Type B pancreatic cell (in vitro differentiated cells): ENCODE measurements at places on chromosomes 12 and 14.
A peak's percentile ranks its signal among the peaks of the same experiment; 100 is the strongest.

- peak overlapping the region; percentile 7 for H3K27ac ChIP-seq
- DNase-seq: no peak
- peak overlapping the region; percentile 82 for H3K4me3 ChIP-seq
- peaks cover 29% of the 10 kb centered on the region for H3K4me1 ChIP-seq
- no peaks in the 10 kb centered on the region for H3K27me3 ChIP-seq
These were observed 1.9 kb downstream of the THTPA start for GRCh38 chr14:23557946-23558345.

DNA sequence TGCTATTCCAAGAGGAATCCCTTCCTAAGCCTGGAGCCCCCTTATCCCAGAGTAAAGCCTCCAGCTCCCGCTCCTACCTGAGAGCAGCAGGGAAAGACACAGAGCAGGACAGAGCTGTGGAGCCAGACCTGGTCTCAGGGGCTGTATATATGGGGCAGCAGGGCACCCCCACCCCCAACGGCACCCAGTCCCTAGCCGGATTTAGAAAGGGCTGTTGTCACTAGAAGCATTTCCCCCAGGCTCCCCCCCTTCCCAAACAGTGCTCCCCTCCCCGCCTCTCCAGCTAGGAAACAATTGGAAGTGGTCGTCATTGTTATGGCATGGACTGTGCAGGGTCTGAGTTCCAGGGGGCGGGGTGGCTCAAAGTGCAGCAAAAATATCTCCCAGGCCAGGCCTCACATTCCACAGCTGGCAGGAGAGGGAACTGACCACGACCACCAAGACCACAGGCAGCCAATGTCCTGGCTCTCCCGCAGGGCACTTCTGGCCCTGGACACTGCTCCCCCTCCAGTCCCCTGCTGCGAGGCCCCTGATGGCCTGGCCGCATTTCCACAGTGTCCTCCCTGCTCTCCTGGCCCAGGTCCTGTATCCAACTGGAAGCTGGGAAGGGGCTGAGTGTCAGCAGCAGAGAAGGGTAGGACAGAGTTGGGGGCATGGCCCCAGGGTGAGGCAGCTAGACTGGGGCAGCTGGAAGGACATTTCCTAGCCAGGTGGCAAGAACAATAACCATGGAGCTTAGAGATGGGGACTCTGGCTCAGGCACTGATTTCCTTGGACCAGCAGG, at the start of gene MYH7:
Gene MYH7 (minus strand): TSS at position 118 of the 784 bp plus-strand sequence. CDS start 1,928 bp downstream, outside the sequence.
- H3K27ac ChIP-seq: no peak within 1 kb of the TSS
- peaks cover 22% of the 10 kb centered on the region for H3K4me1 ChIP-seq

GRCh38 chr12:68063900-68064590, 74.8 kb downstream of the IFNG-AS1 start:
- H3K27me3 ChIP-seq: peaks cover 8% of the 10 kb centered on the region
- no peaks in the 10 kb centered on the region for H3K36me3 ChIP-seq
- H3K4me1 ChIP-seq: no peaks in the 10 kb centered on the region
- no peak overlapping the region for H3K27ac ChIP-seq
- no peak overlapping the region for H3K4me3 ChIP-seq
- no peak for DNase-seq

DNA sequence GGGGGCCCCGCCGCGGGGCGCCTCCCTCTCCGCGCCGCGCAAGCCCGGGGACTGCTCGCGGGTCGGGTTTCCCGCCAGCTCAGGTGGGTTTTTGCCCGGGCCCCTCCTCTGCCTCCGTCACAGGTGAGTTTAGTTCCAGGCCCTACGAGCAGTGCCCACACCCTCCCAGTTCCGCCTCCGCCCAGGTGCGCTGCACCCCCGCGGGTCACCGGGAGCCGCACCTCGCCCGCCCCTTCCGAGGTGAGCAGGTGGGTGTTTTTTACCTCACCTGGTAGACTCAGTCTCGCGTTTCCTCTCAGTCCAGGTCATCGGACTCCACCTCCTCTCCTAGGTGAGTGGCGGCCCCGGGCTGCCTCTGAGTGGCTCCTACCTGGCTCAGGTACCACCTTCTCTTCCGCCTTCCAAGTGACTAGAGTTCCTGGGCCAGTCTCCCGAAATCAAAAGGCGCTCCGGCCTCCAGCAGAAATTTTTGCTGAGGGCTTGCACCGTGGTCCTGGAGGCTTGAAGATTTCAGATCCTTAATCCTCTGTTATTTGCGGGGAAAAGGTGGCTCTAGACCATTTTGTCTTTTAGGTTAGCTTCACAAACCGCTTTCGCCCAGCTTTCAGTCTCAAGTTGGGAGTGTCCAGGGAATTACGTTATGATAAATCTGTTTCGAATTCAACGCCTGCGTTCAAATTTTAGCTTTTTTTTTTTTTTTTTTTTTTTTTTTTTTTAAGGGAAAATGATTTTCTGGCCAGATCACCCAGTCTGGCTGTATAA, at the start of gene TMEM30B:
Gene TMEM30B (minus strand): TSS at position 153 of the 762 bp plus-strand sequence. CDS start 191 bp downstream, outside the sequence.
- no peaks in the 10 kb centered on the region for H3K36me3 ChIP-seq
- H3K27me3 ChIP-seq: peaks cover 33% of the 10 kb centered on the region
- H3K4me1 ChIP-seq: peaks cover 22% of the 10 kb centered on the region
- peak; percentile 77 for DNase-seq
- peak within 1 kb of the TSS; percentile 92 for H3K4me3 ChIP-seq
- peak within 1 kb of the TSS; percentile 97 for H3K27ac ChIP-seq

DNA sequence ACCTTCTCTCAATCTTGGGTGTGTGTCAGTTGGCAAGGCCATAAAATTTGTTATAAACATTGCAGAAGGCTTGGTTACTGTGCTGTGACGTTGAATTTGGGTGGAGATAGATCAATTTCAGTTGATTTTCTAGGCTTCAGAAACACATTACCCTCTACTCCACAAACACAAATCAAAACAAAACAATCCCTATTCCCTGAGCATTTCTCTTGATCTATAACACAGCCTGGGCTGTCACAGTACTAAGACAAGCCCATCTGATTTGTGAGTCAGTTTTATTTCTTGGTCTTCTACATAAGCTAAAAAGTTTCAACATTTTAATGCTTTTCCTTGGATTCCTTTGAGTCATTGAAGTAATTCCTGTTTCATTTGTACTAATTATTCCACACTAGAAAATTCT, 79.8 kb downstream of the PTPN11 start:
- no peak for DNase-seq
- H3K36me3 ChIP-seq: peaks cover 29% of the 10 kb centered on the region
- H3K4me3 ChIP-seq: no peak overlapping the region
- H3K27ac ChIP-seq: no peak overlapping the region
- H3K4me1 ChIP-seq: no peaks in the 10 kb centered on the region
- no peaks in the 10 kb centered on the region for H3K27me3 ChIP-seq

GRCh38 chr12:12964255-12964654, 12.3 kb upstream of the GPRC5D start:
- DNase-seq: no peak
- no peaks in the 10 kb centered on the region for H3K27me3 ChIP-seq
- no peaks in the 10 kb centered on the region for H3K4me1 ChIP-seq
- H3K27ac ChIP-seq: no peak overlapping the region
- H3K4me3 ChIP-seq: no peak overlapping the region

DNA sequence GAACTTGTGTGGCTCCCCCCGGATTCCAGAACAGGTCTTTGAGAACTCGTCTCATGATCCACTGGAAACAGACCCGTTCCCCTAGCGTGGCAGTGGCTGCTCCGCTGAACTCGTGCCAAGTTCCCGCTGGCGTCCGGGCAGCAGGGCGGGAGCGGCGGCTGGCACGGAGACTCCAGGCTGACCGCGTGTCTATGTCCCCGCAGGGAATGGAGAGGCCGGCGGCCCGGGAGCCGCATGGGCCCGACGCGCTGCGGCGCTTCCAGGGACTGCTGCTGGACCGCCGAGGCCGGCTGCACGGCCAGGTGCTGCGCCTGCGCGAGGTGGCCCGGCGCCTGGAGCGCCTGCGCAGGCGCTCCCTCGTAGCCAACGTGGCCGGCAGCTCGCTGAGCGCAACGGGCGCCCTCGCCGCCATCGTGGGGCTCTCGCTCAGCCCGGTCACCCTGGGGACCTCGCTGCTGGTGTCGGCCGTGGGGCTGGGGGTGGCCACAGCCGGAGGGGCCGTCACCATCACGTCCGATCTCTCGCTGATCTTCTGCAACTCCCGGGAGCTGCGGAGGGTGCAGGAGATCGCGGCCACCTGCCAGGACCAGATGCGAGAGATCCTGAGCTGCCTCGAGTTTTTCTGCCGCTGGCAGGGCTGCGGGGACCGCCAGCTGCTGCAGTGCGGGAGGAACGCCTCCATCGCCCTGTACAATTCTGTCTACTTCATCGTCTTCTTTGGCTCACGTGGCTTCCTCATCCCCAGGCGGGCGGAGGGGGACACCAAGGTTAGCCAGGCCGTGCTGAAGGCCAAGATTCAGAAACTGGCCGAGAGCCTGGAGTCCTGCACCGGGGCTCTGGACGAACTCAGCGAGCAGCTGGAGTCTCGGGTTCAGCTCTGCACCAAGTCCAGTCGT, 1.5 kb downstream of the APOLD1 start:
- peak; percentile 72 for DNase-seq
- H3K4me1 ChIP-seq: peaks cover 30% of the 10 kb centered on the region
- peaks cover 3% of the 10 kb centered on the region for H3K36me3 ChIP-seq
- peak overlapping the region; percentile 73 for H3K4me3 ChIP-seq

DNA sequence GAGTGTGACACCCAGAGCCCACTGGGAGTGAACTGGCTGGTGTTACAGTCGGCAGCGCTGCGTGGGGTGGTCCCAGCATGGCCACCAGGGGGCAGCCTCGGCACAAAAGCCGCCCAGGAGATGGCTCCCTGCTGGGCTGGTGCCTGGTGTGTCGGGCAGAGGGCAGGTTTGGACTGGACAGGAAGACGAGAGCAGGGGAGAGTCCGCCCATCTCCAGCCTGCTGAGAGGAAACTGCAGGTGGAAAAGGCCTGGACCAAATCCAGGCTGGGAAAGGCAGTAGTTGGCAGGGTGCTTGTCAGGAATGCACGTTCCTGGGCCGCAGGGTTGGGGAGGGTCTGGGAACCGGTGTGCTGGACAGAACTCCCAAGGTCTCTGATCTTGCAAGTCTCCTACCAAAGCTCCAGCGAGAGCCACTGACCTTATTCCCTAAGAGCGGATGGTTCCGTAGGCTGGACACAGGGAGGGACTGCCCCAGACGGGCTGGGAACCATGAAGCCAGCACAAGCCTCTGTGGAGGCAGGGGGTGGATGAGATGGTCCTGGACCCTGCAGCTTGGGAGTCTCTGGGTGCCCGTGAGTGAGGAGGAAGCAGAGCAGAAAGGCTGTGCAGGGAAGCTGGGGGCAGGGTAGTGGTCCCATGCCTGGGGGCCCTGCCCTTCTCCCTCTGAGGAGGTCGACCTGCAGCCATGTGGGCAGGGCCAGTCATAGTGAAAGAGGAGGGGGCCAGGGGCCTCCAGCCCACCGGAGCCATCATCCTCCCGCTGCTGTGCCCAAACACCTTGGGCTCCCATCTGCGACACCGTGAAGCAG, 1.8 kb downstream of the AHNAK2 start:
- H3K27ac ChIP-seq: peak overlapping the region; percentile 83
- peaks cover 4% of the 10 kb centered on the region for H3K4me1 ChIP-seq
- peaks cover 22% of the 10 kb centered on the region for H3K27me3 ChIP-seq
- peak; percentile 87 for DNase-seq

- H3K4me3 ChIP-seq: no peak overlapping the region
- H3K27me3 ChIP-seq: peaks cover 34% of the 10 kb centered on the region
- DNase-seq: no peak
- H3K27ac ChIP-seq: no peak overlapping the region
These were observed 55.6 kb downstream of the LGMN start for GRCh38 chr14:92692822-92693226.
